Daoy (cell line): ENCODE measurements at places on chromosomes 5 and 9. TPM values are rescaled to one million over a fixed set of nuclear protein-coding genes. Genes with fewer than 3 reads are reported as not detected.

Gene LHX2
- total RNA-seq: 5.7 and 11.9 TPM in 2 replicates

Gene IL7R
- 42.5 and 45.6 TPM in 2 replicates for total RNA-seq

Gene FST
- total RNA-seq: 0.91 and 1.7 TPM in 2 replicates

Gene BAAT
- total RNA-seq: 0.29 TPM in 1 of 2 replicates, not detected in the other

Gene GTF3C5
- 118 and 133 TPM in 2 replicates for total RNA-seq

GRCh38 chr5:131671994-131672655 lies 37.1 kb upstream of the RAPGEF6 start:
- DNase-seq: no peak

DNA sequence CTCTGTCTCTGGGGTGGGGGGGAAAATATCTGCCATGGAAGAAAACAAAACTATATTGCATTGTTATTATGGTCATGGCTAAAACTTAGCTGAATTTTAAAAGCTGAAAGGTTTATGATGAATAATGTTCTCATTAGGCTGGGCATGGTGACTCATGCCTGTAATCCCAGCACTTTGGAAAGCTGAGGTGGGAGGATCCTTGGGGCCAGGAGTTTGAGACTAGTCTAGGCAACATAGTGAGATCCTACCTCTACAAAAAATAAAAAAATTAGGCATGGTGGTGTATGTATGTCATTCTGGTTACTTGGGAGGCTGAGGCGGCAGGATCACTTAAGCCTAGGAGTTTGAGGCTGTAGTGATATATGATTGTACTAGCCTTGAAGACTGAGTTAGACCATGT lies 44.5 kb downstream of the IPO11 start:
- DNase-seq: peak; percentile 39

- no peak for DNase-seq
Measured at GRCh38 chr9:124296796-124297550, 39.2 kb downstream of the NEK6 start.

DNA sequence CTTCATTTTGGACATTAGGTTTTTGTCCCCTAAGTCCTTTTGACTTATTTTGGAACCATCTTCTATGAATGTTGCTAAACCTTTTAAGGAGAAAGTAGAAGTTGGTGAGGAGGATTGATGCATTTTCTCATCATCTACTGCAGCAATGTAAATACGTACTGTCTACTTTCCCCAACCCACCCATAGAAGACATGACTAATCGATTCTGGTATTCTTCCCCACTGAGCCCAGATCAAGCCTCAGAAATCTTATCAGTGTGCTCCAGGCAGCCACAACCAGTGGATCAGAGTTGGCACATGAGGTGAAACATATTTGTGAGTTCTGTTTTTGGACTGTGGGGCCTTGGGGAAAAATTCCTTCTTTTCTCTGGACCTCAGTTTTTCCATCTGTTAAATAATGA lies 57.7 kb downstream of the FGF18 start:
- no peak for DNase-seq

GRCh38 chr9:123302348-123303214 lies 34.2 kb upstream of the STRBP start:
- DNase-seq: no peak

GRCh38 chr9:135410831-135411473 lies 68.6 kb upstream of the PPP1R26 start:
- peak; percentile 65 for DNase-seq

- DNase-seq: peak; percentile 62
Measured at GRCh38 chr5:120139039-120139438, 325.1 kb upstream of the PRR16 start.

GRCh38 chr9:131609099-131609830 lies 63.9 kb downstream of the PRRT1B start:
- peak; percentile 88 for DNase-seq

GRCh38 chr5:145543968-145544367 lies 291.2 kb downstream of the PRELID2 start:
- DNase-seq: no peak

DNA sequence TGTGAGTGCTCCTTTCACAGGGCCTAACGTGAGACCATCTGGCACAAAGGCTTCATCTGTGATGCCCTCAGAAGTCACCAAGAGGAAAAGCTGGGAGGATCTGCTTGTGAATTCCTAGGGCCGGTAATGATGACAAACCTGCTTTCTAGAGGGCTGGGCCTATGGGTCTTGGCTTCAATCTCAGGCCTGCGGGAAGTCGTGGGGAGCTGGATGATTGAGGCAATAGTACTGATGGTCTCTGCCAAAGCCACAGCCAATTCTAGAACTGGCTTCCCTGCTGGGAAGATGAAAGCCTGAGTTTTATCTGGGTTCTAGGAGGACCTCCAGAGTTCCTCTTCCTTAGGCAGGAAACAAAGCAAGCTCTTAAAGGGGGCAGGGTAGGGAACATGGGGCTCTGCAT lies 102.7 kb downstream of the TMEM215 start:
- peak; percentile 93 for DNase-seq

- DNase-seq: no peak
Measured at GRCh38 chr5:66517351-66517750, 78.8 kb upstream of the MAST4 start.

DNA sequence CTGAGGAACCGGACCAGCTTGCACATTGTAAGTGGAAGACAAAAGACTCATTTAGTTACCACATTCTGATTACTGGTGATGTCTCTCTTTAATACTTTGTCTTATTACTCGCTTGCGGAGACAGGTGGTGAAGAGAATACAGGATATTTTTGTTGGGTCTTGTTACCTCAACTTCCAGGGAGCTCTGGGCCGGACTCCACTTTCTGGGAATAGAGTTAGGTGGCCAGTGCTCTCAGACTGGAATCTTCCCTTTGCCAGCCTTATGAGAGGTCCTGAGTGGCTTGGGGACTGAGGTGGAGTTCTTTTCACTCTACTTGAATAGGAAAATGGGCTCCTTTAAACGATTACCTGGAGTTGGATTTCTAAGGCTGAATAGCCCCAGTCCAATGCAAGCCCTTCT lies 33.3 kb upstream of the SPRY4 start:
- DNase-seq: no peak

DNA sequence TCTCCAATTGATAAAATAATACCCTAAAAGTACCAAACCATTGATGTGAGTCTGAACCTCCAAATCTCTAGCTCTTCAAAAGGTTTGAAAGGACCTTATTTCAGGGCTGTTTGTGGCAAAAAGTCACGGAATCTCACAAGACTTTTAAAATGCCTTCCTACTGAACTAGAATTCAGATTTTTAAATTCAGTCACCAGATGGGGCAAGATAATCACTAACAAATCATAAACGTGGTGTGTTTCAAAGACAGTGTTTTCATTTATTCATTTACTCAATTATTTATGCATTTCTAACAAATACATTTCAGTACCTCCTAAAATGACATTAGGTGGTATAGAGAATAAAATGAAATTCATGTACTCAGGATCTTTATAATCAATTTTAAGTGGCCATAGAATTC lies 68.2 kb upstream of the SMC2 start:
- no peak for DNase-seq

GRCh38 chr9:71729816-71730526 lies 38.3 kb downstream of the CEMIP2 start:
- DNase-seq: peak; percentile 11
